HFF-Myc (cell line): ENCODE measurements at places on chromosomes 12 and 14.

- DNase-seq, result no peak
Observed at GRCh38 chr12:71400481-71400880, 39.1 kb upstream of the LGR5 start.

- no peak for DNase-seq
Observed at GRCh38 chr12:113996026-113996425, 29.9 kb upstream of the RBM19 start.

GRCh38 chr12:24198070-24198469 lies 248.6 kb upstream of the SOX5 start:
- DNase-seq, result no peak

- DNase-seq, result no peak
Observed at GRCh38 chr14:56341766-56342493, 223.7 kb downstream of the PELI2 start.

- DNase-seq, result no peak
Observed at GRCh38 chr14:46920542-46920941, 269.0 kb upstream of the RPL10L start.

DNA sequence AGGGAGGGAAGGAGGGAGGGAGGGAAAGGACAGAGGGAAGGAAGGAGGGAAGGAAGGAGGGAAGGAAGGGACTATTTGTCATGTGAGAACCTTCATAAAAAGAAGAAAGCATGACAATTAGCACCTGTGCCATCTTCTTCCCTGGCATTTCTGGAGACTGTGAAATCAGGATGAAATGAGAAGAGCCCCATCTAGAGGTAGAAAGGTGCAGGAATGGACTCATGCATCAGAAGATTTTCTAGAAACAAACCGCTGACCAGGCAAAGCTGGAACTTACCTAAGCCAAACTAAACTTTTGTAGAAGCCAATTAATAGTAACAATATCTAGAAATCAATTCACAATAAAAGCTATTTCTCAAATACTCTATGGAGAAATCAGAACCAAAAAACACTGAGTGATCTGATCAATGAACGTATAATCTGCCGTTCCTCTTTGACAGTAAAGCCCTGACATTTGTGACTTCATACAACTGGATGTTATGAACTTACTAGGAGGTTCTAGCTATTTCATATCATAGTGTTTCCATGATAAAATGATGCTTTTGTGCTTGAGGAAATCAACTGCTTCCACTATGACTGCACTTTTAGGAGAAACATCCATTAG lies 24.4 kb upstream of the CRACR2A start:
- no peak for DNase-seq

GRCh38 chr12:126998747-126999285 lies 1268.2 kb upstream of the TMEM132C start:
- DNase-seq, result no peak

- DNase-seq, result no peak
Observed at GRCh38 chr14:90654831-90655276, 161.4 kb downstream of the TTC7B start.

DNA sequence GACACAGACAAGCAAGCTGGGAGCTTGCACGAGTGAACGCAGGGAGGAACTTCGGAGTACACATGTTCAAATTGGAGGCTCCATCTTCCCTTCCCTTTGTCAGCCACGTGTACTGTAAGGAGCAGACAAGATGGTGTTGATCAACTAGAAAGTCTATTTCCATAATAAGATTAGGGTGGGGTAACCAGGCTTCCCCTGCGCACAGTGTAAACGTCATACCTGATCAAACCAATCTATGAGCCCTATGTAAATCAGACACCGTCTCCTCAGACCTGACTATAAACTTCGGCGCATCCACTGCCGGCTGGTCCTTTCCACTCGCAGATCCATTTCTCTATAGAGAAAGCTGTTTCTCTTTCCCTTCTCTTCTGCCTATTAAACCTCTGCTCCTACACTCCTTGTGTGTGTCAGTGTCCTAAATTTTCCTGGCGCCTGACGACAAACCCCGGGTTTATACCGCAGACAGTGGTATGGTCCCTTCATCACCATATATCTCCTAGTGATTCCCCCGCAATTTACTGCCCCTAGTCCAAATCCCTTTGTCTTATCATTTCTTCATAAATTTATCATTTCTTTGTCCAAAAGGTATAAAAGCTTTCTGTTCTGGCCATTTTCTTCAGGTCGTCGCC lies 7.5 kb upstream of the ETFBKMT start:
- DNase-seq, result peak; percentile 59
